ENCODE measurements at places on chromosomes 2 and 18. TPM values are rescaled to one million over a fixed set of nuclear protein-coding genes. Genes with fewer than 3 reads are reported as not detected.
A peak's percentile ranks its signal among the peaks of the same experiment; 100 is the strongest.

- DNase-seq, result no peak
These were observed 78.9 kb upstream of the SPRED2 start for GRCh38 chr2:65511306-65511705.

DNA sequence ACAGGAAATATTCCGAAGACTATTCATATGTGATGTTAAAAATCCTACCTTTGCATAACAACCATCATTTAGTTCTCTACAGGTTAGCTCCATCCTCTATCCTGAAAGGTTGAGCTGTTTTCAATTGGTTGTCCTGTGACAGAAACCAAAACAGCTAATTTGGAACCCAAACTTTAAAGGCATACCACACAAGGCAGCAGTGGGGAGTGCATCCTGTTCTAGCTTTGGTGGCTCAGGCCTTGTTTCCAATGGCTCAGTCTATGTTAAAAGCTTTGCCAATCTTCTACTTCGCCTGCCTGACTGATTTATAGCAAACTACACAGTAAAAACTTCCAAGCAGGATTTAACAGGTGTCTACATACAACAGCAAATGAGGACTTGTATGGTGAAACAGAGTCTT lies 3.2 kb downstream of the CD226 start:
- DNase-seq, result peak; percentile 50

- no peak for DNase-seq
These were observed 1262.9 kb downstream of the SUCLG1 start for GRCh38 chr2:83196225-83196624.

SLC5A7 gene
- not detected for total RNA-seq

- no peak for DNase-seq
These were observed 155.7 kb downstream of the CELF4 start for GRCh38 chr18:37409878-37410277.

- DNase-seq, result no peak
These were observed 809.2 kb downstream of the CNTNAP5 start for GRCh38 chr2:124834331-124834730.

- DNase-seq, result no peak
These were observed 10.8 kb upstream of the ECEL1 start for GRCh38 chr2:232498452-232498851.

DNA sequence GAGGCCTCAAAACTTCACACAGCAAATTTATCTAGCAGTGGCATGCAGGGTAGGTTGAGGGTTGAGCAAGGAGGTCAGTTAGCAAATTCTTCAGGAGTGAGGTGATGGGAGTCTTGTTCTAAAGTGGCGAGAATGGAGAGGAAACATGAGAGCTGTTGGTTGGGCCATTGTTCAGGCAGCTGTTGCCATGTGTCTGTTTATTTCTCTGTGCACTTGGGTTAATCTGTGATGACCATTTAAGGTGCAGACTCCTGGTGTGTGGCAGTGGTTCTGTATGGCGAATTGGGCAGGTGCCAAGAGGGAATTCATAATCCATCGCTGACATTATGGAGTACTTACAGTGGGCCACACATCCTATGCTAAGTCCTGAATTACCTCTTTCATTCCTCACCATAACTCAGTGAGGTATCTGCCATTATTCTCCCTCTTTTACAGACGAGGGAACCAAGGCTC lies 30.4 kb downstream of the TMEM178A start:
- no peak for DNase-seq

DNA sequence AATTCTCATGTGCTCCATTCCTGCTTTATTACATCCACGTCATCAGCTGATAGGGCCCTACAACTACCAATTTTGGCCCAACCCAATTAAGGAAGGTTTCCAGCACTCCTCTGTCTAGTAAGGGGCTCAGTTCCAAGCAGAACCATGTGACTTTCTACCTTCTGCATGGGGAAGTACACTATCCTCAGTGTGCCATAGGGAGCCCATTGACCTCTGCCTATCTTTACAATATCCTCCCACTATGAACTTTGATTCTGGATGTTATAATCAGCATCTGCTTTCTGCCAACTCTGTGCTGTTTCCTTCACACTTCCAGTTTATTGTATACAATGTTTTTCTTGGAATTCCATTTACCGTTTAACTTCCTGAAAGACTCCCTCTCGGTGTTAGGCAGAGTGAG lies 53.9 kb upstream of the GCFC2 start:
- no peak for DNase-seq

DNA sequence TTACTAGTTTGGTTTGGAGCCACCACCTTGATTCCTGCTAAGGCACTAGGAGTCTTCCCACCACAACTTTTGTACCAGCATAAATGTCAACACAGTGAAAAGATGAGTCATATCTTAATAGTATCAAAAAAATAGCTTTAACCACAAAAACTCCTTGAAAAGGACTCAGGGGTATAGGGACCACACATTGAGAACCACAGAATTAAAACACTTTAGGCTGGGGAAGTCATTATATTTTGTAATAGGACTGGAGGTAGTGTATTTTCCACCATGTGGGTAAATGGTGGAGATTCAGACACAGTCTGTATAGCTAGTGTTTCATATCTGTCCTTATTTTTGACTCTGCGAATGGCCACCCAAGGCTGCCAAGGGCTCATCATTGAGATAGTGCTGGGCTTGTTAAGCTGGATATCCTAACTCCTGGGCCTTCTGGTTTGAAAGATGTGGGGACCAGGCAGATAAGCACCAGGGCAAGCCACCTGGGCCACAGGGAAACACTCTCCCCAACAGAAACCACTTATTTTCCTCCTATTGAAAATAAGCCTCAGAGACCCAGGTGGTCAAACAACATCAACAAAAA lies 19.1 kb upstream of the FHL2 start:
- no peak for DNase-seq

DNA sequence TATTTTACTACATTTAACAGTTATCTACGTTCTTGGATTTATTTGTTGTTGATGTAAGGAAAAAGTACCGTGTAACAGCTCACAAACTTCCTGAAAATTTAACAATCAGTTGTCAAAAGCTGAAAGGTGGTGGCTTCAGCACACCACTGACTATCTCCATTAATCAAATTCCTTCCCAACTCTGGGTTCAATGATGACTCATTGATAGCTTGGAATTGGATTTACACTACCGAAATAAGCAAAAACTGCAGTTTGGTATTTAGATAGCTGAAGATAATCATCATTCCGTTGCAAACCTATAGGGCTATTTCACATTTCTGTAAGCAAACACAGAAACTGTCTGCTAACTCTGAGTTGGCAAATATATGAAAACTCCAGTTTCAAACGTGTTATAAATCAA lies 322.3 kb upstream of the TFPI start:
- DNase-seq, result no peak

DNA sequence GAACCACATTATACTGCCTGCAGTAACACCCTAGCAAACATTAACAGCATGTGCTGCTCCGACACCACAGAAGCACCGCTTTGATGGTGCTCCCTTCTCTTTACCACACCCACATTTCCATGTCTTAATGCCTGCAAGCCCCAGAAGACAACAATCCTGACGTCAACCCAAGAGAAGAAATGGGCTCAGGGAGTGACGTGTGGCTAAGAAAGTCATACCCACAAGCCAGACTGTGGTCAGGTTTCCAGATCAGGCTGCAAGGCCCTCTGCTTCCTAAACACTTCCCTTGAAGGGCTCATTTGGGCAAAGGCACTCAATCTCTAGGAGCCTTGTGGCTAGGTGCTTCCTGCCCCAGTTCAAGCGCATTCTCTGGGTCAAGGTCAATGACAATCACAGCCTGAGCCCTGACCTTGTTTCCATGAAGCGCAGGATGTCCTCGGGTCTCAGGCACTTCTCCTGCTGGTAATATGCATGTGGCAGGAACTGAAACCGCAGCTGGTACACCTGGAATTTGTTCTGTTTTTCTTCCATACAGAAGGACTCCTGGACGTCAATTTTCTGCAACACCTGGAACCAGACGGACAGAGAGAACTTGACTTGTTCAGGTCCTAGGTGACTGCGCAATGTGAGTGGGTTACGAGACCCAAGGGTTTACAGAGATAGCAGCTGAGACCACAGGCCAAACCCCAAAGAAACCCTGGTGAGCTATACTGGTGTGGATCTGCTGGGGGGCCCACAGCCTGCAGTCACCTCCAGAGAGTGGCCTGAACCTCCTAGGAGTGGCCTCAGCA lies 67.2 kb downstream of the POLR1A start:
- DNase-seq, result peak; percentile 82

DNA sequence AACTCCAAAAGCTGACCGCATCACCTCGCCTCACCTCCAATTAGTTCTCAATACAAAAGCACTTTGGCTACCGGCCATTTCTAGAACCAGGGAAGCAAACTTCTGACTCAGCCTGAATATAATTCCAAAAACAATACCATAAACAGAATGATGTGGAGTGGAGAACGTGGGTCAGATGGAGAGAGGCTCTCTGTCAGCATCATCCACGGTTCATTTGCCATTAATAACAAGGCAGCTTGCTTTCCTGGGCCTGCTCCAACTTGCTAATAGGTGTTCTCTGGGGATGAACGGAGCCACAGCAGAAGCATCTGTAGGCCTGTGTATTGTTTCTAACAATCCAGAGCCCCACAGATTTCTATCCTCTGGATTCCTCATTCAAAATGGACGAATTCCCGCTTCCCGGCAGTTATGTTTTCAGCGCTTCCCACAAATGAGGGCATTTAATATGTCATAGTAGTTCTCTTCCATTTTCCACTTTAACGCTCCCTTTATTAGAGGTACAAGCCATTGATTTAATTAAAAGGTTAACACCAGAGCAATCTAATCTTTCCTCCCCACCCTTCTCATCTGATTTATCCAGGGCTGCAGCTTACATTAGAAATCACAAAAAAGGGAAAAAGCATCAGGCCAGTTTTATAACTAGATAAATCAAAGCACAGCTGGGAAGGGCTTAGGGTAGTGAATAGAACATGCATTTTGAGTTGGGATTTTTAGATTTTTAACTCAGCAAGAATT lies 23.2 kb upstream of the CNTNAP5 start:
- no peak for DNase-seq

KIAA2012 gene
- total RNA-seq, result not detected

DNA sequence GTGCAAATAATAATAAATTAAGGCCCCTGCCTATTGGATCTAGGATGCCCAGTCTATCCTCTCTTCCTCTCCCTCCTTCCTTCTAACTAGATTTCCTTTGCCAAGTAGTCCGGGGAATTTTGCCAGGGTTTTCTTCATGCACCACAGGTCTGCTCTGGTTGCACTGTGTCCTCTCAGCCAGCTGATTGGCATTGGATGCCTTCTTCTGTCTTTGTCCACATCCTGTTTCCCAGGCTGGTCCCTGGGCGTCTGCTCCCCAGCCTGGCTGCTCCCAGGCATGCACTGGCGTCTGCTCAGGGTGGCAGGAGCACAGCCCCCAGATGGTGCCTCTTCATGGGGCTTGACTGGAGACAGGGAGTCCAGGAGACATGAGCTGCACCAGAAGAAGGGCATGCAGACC lies 66.4 kb downstream of the GALR1 start:
- no peak for DNase-seq

ESPNL gene
- total RNA-seq, result 0.15 TPM

KIF5C gene
- 18.6 TPM for total RNA-seq

DNA sequence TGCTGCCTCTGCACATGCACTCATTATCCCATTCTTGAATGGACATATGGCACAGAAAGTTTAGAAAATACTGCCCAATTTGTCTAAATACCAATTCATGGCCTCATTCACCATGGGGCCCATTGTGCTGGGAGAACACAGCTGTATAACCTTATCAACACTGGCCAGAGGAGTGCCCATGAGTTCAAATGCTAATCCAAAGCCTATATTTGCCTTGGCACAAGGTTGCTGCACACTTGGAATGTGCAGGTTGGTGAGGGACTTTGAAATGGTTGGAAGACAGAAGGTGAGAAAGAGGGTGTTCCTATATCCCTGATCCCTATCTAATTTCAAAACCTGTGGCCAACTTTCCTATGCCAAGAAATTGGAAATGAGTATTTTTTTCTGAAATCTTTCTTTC lies 693.9 kb upstream of the ID2 start:
- DNase-seq, result no peak

GRCh38 chr18:45733535-45733934 lies 9.6 kb downstream of the SLC14A1 start:
- DNase-seq, result no peak

TUBA4B gene
- total RNA-seq, result not detected

DNA sequence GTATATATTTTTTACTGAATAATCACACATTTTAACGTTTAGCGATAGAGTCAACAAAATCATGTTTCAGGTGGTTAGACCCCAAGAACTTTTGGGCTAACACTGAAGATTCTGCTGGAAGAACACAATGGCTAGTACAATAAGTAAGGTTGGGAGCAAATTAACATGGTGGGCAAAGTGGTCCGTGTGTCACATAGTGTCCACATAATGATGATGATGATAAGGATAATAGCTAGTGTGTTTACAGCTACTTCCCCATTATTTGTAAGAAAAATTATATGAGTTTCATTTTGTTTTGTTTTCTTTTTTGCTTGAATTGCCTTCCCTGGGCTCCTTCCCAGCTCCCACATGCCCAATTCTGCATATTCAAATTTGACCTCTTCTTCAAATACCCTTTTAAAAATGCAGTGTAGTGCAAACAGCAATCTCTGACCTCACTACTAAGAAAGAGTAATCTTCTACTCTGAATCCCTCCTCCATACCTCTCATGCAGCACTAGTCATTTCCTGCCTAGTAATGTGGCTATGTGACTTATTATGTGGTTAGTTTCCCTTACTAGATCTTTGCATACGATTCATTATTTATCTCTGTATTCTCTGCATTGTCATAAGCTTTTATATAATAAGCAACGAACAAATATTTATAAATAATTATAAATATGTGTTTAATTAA lies 16.9 kb upstream of the VPS54 start:
- DNase-seq, result peak; percentile 37

DNA sequence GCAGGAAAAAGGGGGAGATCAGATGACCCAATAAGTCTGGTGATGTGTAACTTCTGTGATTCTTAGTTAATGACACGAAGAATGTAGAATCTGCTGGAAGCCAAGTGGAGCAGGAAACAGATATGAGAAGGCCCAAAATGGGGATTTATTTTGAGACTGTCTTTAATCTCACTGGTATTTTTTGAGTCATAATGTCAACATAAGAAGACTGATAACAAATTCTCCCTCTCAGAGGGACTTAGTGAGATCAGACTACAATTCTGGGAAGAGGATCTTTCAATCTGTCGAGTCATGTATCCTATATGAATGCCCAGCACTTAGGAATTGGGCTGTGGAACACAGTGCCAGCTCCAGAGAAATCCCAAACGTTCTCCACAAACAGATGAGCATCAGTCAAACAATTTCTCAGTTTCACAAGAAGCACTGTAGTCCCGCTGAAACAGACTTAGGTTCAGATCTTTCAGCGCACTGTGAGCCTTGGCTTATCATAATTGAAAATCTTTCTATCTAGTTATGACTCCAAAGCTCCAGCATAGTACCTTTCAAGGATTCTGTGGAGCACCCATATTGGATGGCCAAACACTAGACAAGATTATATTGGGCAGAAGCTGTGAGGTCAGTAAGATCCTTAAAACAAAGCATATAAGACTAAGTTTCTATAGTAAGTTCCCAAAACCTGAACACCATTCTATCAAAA lies 738.2 kb downstream of the LRP1B start:
- no peak for DNase-seq

KATNAL2 gene
- 0.52 TPM for total RNA-seq

MCM6 gene
- 226 TPM for total RNA-seq

- DNase-seq, result peak; percentile 80
These were observed at the start of gene CASP8 for GRCh38 chr2:201260302-201260800. Gene CASP8, plus strand, starts transcription at chr2:201260536. Its CDS starts 5,951 bp downstream, at chr2:201266487.

SP5 gene
- not detected for total RNA-seq
